ENCODE measurements at places on chromosomes 13 and 19. TPM values are rescaled to one million over a fixed set of nuclear protein-coding genes. Genes with fewer than 3 reads are reported as not detected.

Gene ACP5
- total RNA-seq, result 8.9 TPM

Gene SLC5A5
- 0.28 TPM for total RNA-seq

Gene APC2
- total RNA-seq, result 0.14 TPM

Gene NBEA
- total RNA-seq, result 3.7 TPM

Gene ZNF625
- total RNA-seq, result 10.3 TPM

Gene ZNF296
- total RNA-seq, result 1.2 TPM

Gene NANOS3
- total RNA-seq, result 0.14 TPM

Gene LIM2
- total RNA-seq, result not detected

Gene RDH13
- 35.5 TPM for total RNA-seq

Gene ZNF69
- 2.7 TPM for total RNA-seq

Gene IGFL3
- not detected for total RNA-seq

Gene SLC7A10
- total RNA-seq, result not detected

Gene FAM83E
- 17.0 TPM for total RNA-seq

Gene NLRP9
- not detected for total RNA-seq

Gene ITGBL1
- total RNA-seq, result 1.0 TPM

Gene RB1
- total RNA-seq, result 44.8 TPM

Gene SIN3B
- 62.6 TPM for total RNA-seq

Gene CADM4
- 18.7 TPM for total RNA-seq

Gene KCNN4
- total RNA-seq, result 1.4 TPM

Gene PSG2
- not detected for total RNA-seq

Gene SMIM44
- total RNA-seq, result not detected

Gene TTC9B
- under 0.01 TPM for total RNA-seq

Gene NDUFA3
- 7.9 TPM for total RNA-seq

Gene COL4A1
- 45.3 TPM for total RNA-seq

Gene ZNF541
- under 0.01 TPM for total RNA-seq

Gene FCHO1
- total RNA-seq, result 0.68 TPM

Gene CEACAM4
- not detected for total RNA-seq

Gene CGB8
- total RNA-seq, result not detected

Gene UNC13A
- 0.14 TPM for total RNA-seq

Gene ZNF229
- 15.4 TPM for total RNA-seq

Gene CYP4F22
- not detected for total RNA-seq

Gene FCAR
- total RNA-seq, result not detected

Gene ZNF480
- total RNA-seq, result 3.4 TPM

Gene OR1M1
- not detected for total RNA-seq

Gene GARIN5A
- 0.68 TPM for total RNA-seq

Gene PGLYRP2
- not detected for total RNA-seq

Gene C19orf67
- total RNA-seq, result 0.14 TPM

Gene CDX2
- total RNA-seq, result not detected

Gene MYO16
- total RNA-seq, result 0.07 TPM
